ENCODE measurements at places on chromosomes 7 and 10. TPM values are rescaled to one million over a fixed set of nuclear protein-coding genes. Genes with fewer than 3 reads are reported as not detected.

The OPN4 gene
- not detected for total RNA-seq

The PITRM1 gene
- total RNA-seq = 68.0 TPM

The NRAP gene
- under 0.01 TPM for total RNA-seq

The IDI2 gene
- total RNA-seq = not detected

The SERPINE1 gene
- 1,589 TPM for total RNA-seq

The TSPAN15 gene
- 1.7 TPM for total RNA-seq

The BRAF gene
- total RNA-seq = 24.9 TPM

The GIMAP4 gene
- total RNA-seq = 0.33 TPM

The HNRNPA2B1 gene
- 65.2 TPM for total RNA-seq
